Kidney epithelial cell (primary cell): ENCODE measurements at places on chromosomes 3 and 15.

GRCh38 chr3:14147066-14147435, 22.2 kb downstream of the TMEM43 start:
- DNase-seq = no peak

GRCh38 chr3:128226795-128227395, 73.6 kb downstream of the EEFSEC start:
- no peak for DNase-seq

DNA sequence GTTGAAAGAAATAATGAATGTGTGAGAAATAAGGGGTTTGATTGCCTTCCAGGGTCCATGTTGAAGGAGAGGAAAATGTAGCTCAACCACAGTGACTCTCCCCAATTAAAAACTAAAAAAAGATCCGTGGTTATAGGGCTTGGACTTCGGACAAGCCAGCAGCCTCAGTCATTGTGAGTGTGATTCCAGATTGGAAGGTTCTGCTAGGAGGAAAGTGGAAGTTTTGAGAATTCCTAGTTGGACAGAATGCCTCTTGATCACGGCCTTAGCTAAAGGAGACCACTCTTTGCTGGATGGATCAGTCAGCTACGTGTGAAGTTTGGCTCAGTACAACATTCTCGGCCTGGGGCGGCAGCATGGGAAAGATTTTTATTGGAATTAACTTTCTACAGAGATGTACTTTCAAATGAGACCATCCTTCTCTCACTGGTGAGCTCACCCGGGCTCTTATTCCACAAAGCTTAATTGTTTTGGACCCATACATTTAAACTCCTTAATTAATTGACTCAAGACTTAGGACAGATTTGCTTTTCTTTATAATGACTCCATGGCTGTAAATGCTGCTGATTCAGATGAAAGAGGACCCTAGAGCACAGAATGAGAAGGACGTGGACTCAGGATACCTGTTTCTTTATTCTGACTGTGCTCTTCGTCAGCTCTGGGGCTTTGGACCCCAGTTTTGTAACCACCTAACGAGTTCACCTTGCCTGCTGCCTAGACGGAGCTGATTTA, 27.5 kb downstream of the FLNB start:
- DNase-seq = no peak

GRCh38 chr3:140359233-140359995, 318.4 kb upstream of the TRIM42 start:
- DNase-seq = no peak

DNA sequence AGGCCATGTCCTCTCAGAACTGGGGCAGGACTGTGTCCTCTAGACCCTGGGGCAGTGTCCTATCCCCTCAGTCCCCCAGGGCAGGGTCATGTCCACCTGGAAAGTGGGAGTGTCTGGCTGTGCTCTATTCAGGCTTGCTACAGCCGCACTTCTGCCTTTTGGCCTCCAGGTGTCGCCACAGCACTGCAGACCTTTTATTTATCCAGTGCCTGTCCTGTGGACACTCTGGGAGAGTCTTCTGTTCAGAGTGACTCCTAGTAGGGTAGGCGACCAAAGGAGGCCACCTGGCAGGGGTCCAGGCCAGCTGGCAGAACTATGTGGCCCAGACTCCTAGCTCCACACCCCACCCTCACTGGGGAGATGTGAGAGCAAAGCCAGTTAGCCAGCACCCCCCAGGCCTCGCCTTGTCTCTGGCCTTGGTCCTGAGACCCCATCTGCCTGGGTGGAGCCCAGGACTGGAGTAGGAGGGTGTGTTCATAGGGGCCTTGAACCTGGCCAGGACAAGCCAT, 3.9 kb downstream of the TMIE start:
- no peak for DNase-seq

GRCh38 chr3:38049358-38050126, 10.5 kb downstream of the DLEC1 start:
- no peak for DNase-seq

GRCh38 chr15:75033809-75034208, 10.4 kb downstream of the PPCDC start:
- no peak for DNase-seq

GRCh38 chr3:52046186-52046901, 10.0 kb downstream of the DUSP7 start:
- peak; percentile 91 for DNase-seq

DNA sequence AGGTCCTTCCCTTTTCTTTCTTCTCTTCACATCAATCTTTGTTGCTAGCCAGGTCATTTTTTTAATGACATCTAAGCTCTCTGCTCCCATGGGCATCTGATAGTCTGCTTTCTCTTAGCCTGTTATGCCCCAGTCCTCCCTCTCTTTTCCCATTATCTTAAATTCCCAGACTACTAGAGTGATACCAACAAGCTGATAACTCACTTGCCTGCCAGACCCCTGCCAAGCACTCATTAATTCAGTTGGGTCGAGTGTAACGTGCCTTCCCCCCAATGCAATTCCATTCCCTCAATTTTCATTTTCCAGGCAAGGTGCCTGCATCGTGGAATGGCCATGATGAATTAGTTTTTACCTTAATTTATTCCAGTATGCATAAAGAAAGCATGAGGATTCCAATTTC, 450.8 kb upstream of the ADAMTS9 start:
- DNase-seq = no peak

DNA sequence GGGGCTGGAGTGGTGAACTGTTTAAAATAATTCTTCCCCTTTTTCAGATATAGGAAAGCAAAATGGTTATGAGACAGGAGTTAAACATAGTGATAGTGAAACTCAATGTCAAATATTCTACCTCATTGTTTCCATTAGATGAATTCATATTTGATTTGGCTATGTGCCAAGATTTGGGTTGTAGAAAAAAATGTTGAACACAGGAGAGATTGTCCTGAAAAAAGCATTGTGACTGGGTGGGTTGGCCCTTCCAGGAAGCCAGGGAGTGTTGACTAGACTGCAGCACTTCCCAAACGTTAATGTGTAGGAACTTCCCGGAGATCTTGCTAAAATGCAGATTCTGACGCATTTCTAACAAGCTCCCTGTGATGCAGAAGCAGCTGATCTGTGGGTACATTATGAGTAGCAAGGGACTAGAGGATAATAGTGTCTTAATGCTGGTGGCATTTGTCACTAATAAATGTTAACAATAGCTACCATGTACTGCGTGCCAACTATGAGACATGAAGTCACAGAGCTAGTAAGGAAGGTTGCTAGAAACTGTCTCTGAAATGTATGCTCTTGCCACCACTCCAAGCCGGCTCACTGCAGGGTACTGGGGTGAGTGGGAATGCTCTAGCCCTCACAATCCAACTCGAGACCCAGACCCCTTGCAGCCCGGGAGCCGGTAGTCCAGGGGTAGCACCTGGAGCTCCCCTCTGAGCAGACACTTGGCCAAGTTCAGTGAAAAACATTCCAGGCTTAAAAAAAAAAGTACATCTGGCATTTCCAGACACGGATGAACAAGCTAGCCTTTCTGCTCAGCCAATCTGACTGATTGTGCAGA, 120.6 kb downstream of the CD47 start:
- no peak for DNase-seq

DNA sequence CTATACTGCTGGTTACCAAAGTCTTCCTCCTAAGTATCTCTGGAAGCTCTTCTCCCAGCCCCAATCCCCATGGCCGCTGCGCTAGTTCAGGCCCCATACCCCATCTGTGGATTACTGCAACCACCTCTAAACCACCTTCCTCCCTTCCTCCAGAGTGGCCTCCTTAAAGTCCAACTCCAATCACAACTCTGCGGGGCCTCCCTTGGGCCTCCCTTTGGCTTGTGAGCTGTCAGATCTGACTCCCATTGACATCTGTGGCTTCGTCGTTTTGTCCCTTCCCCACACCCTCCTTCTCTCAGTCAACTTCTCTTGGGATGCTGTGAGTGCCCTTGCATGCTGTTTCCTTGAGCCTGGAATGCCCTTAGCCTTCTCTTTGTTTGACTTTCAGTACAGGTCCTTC, 9.3 kb upstream of the HRH1 start:
- DNase-seq = no peak

- DNase-seq = no peak
Observed at GRCh38 chr15:48354694-48355303, 23.6 kb downstream of the DUT start.

DNA sequence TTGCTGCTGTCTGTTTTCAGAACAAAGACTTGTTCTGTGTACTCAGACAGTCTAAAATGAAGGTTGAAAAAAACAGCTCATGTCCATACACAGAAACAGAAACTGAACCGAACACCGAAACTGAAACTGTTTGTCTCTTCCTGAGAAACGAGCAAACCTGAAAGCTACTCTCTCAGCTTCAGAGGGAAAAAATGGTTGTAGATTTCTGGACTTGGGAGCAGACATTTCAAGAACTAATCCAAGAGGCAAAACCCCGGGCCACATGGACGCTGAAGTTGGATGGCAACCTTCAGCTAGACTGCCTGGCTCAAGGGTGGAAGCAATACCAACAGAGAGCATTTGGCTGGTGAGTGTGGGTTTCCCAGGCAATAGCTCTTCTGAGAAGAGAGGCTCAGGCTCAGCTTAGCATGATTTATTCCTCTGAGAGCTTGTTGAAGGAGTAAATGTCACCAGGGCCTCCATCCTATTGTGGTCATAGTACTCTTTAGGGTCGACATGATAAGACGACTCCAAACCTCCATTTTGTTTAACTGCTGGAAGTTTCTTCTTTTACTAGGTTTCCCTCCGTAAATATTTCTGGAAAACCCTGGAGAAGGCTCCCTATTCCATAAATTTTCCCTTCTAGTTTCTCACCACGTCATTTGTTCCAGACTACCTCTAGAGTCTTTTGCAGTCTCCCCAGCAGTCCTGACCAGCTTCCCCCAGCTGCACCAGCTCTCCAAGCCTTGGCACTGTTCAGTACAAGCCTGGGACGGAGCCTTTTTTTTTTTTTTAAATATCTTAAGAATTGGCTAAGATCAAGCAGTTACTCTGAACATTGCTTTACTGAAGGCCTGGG, at the start of gene RTP4:
RTP4 (plus strand) TSS at position 135 of the 838 bp plus-strand sequence; CDS start at position 192, 57 bp downstream.
- DNase-seq = no peak

- DNase-seq = no peak
Observed at GRCh38 chr3:196967412-196968232, 1.0 kb downstream of the PIGZ start.

- DNase-seq = no peak
Observed at GRCh38 chr15:80512726-80513660, 108.8 kb downstream of the ARNT2 start.

DNA sequence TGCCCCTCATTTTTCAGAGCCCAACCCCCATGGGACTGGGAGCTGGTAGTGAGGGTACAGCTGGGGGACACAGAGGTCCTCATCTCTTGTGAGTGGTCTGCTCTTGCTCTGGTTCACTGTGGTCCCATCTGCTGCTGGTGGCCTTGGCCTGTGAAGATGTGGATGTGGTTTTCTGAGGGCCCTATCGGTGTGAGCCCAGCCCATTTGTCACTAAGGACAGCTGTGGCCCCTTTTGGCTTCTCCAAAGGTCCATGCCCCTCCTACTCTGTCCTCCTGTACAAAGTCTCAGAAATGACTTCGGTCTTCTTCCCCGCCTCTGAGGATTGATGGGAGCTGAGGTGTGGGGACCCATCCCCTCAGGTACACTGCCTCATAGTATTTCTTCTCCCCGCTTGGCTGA, 21.0 kb downstream of the LIPC start:
- DNase-seq = no peak

DNA sequence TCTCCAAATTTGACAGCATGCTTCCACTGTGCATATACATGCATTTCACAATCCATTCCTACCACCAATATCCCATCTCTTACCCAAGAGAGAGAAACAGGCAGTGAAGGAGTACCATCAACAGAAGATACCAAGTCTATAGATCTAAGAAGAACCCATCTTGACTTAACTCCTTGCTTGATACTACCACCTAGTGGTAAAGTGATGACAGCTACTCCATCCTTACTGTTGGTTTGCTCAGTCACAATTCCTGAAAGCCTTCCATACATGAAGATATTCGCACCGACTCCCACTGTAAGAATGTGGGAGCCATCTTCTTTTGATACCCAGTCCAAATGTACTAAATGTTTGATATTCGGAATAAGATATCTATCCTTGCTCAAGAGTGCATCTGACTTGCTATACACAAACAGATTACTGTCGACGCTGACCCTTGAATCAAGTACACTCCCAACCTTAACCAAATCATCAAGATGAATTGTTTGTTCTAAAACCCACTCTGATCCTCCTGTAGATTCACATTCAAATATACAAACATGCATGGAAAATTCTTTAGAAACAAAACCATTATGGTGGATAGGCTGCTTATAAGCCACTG, 123.1 kb downstream of the DMXL2 start:
- DNase-seq = no peak
